Stimulated activated effector memory CD8-positive, alpha-beta T cell treated with anti-CD3 and anti-CD28 coated beads, Interleukin-12 subunit alpha, Interleukin-12 subunit beta, amount 100 ng/mL, for 72 hours (primary cell): ENCODE measurements at places on chromosomes 11 and 22.

- no peak for DNase-seq
These were observed 81.4 kb upstream of the GRK3 start for GRCh38 chr22:25482868-25483639.

DNA sequence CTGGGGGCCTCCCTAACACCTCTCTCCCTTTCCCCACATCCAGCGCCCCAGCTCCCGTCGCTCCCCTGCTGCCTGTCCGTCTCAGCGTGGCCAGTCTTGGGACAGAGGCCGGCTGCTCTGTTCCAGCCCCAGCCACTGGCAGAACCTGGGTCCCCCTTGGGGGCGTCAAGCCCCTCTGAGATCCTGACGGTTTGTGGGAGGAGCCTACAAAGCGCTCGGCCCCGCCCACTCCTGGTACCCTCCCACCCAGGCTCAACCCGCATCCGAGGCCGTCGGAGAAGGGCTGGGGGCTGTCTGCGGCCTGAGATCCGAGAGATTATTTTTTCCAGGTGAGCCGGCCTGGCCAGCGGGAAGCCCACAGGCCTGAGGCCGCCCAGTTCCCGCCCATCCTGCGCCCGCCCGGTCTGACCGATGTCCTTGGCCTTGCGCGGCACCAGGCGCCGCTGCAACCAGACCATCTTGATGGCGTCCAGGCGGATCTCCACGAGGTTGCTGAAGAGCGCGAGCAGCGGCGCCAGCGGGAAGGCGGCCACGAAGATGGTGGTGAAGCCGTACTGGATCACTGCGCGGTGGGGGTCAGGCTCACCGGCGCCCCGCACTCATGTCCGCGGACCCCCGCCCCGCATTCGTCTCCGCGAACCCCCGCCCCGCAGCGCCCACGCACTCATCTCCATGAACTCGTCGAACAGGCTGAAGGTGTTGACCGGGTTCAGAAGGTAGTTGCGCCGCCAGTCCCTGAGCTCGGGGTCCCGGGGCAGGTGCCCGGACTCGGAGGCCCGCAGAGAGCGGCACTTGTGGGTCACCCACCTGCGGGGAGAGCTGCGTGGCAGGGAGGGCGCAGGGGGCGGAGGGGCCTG lies 5.5 kb upstream of the SIGIRR start:
- DNase-seq = no peak

- no peak for DNase-seq
These were observed 14.3 kb downstream of the GDPD4 start for GRCh38 chr11:77287136-77287535.

- DNase-seq = peak; percentile 60
These were observed 3.0 kb downstream of the PKP3 start for GRCh38 chr11:396948-397548.

- no peak for DNase-seq
These were observed 6.3 kb downstream of the AKIP1 start for GRCh38 chr11:8917157-8917825.

- no peak for DNase-seq
These were observed 72.1 kb upstream of the BMAL1 start for GRCh38 chr11:13205486-13205885.

DNA sequence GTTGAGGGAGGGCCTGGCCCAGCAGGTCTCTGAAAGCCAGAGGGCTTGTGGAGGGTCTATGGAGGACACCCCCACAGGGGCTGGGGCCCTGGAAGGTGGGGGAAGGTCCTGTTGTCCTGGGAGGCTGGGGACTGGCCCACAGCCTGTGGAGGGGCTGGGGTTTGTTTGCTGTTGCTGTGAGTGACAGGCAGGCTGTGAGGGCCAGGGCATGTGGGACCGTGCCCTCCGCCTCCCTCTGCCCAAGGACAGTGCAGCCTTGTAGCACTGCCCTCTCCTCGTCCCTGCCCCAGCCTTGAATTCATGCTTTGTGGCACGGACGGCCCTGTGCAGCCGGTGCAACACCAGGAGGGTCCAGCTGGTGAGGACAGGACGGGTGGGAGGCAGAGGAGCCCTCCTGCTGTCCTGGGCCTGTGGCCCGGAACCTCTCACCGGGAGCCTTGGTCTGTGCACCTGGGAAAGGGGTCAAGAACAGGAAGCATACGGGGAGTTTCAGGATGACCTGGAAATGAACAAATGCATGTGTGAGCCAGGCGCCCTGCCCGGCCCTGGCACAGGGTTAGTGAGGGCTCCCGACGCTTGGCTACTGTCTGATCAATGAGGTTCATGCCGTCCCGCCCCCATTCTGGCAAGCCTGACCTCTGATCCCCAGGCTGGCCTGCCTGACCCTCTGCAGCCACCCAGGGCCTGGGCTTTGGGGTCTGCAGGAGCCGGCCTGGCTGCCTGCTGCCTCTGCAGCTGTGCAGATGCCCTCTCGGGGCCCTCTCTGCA lies 37.4 kb upstream of the PRODH start:
- DNase-seq = no peak

- no peak for DNase-seq
These were observed 39.6 kb upstream of the HMOX1 start for GRCh38 chr22:35341090-35341874.

DNA sequence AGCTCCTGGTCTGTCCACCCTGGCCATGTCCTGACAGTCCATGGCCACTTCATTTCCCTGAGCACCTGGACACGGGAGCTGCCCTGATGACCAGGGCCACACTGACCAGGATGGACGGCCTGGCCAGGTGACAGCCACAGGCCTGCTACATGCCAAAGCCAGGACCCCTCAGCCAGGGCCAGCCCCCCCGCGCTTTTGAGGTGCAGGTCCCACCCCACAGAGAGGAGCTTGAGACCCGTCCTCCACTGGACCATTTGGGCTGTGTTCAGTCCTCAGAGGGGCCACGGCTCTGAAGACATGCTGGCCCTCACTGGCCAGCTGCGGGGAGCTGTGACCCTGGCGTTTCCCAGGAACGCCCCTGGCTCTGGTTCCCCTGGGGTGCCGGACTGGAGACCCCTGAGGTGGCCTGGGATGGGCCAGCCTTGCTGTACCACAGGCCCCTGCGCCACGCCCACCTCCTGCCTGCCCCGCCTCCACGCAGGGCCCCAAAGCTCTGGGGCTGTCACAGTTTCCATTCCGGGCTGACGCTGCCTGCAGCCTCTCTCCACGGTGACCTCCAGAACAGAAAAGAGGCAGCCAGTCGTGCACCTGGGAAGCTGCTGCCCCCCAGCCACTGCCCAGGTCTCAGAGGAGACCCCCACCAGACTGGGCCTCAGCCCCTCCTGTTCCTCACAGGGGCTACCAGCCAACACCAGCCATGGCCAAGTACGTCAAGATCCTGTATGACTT lies 18.2 kb downstream of the EPS8L2 start:
- no peak for DNase-seq

DNA sequence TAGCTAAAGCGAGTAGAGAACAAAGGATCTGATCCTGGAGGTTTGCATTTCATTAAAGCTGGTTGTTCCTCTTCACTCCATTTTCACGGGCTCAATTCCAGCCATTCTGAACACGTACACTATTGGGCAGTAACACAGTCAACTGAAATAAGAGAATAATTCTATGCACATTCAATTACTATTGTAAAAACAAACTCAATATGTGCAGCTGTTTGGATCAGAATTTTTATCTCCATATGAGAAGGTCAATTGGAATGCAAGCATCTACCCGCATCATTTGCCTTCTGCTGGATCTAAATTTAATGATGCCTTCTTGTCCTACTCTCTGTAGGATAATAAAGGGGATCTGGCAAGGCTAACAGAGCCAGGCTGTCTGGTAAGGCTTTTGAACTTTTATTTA lies 562.8 kb upstream of the CCDC179 start:
- DNase-seq = no peak

DNA sequence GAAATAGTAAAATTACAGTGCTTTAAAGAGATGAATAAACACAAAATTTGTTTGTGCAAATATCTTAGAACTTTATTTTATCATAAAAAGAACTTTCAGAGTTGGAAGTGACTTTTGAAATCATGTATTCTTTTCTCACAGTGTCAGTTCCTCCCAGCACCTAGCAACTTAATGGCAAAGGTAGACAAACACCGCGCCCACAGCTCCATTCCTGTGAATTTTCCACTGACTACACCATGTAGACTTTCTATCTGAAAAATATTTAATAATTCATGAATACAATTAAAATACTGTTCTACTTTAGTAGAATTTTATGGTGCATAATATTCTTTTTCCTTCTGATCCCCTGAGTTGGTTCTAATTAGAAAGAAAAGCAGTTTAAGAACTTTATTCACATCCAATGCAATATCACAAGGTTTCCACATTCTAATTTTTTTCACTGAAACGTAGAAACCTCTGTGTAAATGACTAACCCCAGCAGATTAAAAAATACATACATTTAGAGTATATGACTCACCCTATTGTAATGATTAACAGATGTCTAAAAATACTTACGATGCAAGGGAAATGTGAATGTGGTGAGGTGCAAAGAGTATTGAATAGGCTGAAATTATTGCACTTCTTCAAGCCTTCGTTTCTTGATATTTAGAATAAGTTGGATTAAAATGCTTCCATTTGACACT lies 218.2 kb upstream of the CCDC179 start:
- DNase-seq = no peak

DNA sequence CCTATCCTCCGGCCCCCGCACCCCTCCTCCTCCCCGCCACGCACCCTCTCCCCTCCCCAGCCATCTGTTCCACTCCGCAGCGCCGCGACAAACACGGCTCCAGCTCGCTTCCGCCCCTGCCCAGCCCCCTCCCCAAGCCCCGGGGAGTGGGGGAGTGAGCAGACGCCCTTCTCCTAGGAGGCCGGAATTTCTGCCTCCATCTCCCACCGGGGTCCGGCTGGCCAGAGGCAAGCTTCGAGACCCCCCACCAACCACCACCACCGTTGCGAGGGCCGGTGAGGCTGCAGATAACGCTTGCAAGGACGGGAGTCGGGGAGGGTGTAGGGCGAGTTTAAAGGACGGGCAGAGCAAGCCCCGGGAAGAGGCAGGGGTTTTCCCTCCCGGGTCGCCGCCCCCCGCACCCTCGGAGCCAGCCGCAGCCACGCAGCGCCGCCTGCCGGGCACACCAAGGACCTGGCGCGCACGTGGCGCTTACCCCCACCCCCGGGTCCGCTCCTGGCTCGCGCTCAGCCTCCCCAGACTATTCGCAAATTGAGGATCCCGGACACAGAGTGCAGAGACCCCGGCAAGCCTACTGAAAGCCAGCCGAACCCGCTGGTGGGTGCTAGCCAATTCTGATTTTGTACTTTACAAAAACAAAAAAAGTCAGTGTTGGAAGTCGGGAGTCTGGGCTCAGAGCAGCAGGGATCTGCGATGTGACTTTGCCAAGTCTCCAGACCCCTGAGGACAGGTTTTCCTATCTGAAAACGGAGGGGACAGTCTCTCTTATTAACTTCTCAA lies 22.6 kb downstream of the RTN4RL2 start:
- DNase-seq = peak; percentile 68

DNA sequence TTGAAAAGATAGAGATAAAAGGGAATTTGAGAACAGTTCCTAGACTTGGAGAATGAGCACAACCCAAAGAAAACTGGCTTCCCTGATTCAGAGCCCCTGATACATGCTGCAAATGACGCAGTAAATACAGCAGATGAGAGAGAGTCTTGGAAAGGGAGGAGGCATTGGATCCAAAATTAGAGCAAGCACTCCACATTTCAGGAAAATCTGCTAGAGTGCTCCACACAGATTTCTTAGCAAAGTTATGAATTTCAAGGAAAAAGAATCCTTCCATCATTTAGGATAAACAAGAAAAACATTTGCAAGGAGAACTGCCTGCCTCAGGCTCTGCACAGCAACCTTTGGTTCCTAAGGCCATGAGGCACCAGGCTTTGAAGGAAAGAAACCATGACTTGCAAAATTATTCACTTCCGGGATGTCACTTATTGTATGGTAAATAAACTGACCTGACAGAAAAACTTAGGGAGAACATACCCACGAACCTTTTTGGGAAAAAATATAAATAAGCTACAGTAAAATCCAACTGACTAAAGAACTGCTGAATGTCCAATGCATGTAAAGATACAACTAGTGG lies 89.8 kb upstream of the RTL6 start:
- no peak for DNase-seq

- no peak for DNase-seq
These were observed 23.5 kb upstream of the P2RY2 start for GRCh38 chr11:73194593-73194992.

GRCh38 chr11:113113801-113114704 lies 152.8 kb downstream of the NCAM1 start:
- no peak for DNase-seq

DNA sequence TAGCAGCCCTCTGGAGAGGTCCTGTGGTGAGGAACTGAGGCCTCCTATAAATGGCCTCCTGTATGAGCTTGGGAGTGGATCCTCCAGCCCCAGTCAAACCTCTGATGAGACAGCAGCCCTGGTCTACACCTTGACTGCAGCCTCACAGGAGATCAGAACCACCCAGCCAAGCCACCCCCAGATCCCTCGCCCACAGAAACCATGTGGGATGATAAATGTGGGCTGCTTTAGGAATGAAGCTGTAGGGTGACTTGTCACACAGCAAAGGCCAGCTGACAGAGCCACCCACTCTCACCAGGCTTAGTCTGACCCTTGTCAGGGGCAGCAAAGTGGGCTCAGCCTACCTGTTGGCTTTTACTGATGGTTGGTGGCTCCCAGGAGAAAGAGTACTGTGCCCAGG lies 6.5 kb upstream of the KCNQ1OT1 start:
- no peak for DNase-seq

- DNase-seq = no peak
These were observed 33.3 kb downstream of the ANO1 start for GRCh38 chr11:70111269-70112016.
